Right lobe of liver (tissue), 6 donors: ENCODE measurements at places on chromosomes 3 and 15. TPM values are rescaled to one million over a fixed set of nuclear protein-coding genes. Genes with fewer than 3 reads are reported as not detected.
A peak's percentile ranks its signal among the peaks of the same experiment; 100 is the strongest.

DNA sequence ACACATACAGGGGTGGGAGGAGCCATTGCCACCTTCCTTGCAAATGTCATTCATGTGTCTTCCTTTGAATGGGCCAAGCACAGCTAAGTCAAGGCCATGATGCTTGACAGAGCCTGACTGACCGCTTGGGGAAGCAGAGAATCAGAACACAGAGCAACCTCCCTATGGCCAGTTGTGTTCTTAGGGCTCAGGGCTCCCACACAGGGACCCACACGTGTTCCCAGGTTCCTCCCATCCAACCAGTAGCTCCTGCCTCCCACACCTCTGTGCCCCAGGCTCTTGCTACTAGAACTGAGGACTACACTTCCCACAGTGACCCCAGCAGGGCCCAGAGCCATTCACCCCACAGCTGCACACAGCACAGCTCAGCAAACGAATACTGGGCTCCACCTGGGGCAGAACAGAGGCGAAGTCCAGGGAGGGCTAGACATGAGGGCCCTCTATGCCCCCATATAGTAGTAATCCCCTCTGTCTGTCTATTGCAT is 42.9 kb downstream of the KLF15 start:
- H3K27me3 ChIP-seq: no peaks in the 10 kb centered on the region
- H3K4me1 ChIP-seq: no peaks in the 10 kb centered on the region
- no peak for DNase-seq
- H3K4me3 ChIP-seq: no peak overlapping the region
- H3K27ac ChIP-seq: no peak overlapping the region
- H3K36me3 ChIP-seq: no peaks in the 10 kb centered on the region

DNA sequence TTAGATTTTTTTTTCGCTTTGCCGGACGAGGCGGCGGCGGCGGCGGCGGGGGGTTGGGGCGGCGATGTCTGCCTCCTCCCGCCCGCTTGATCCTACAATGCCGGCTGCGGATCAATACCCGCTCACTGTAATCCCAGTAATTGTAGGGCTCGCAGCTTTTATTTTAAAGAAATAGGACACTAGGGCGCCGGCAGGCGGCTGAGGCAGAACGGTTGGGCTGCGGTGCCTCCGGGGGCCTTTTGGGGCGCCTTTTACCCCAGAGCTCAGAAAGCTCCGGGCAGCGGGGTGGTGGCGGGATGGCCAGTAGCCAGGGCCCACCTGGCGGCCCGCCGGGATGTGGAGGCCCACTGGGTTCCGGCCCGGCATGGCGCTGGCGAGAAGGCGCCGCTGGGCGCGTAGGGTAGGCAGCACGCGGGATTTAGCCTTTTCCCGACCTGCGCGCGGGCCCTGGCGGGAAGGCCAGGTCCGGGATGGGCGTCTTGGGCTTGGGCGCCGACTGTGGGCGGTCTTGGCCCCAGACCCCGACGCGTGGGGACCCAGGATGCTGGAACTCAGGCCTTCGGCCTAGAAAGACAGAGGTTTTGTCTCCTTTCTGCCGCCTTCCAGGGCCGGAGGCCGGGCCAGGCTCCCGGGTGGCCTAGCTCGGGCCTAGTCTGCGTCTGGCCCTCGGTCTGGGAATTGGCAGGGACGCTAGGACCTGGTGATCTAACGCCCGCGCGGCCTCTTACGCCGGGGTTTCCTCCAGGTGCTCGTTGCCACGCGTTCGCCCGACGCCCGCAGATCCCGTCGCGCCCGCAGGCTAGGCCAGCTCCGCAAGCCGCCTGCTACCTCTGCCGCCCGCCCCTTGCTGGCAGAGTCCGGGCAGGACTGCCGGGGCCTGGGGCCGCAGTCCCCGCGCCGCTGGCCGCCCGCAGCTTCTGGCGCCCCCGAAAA is 15.5 kb upstream of the ONECUT1 start:
- no peaks in the 10 kb centered on the region for H3K27me3 ChIP-seq
- peak overlapping the region; percentile 63 for H3K4me3 ChIP-seq
- H3K36me3 ChIP-seq: no peaks in the 10 kb centered on the region
- peak; percentile 69 for DNase-seq
- H3K27ac ChIP-seq: peak overlapping the region; percentile 86
- H3K4me1 ChIP-seq: no peaks in the 10 kb centered on the region

DNA sequence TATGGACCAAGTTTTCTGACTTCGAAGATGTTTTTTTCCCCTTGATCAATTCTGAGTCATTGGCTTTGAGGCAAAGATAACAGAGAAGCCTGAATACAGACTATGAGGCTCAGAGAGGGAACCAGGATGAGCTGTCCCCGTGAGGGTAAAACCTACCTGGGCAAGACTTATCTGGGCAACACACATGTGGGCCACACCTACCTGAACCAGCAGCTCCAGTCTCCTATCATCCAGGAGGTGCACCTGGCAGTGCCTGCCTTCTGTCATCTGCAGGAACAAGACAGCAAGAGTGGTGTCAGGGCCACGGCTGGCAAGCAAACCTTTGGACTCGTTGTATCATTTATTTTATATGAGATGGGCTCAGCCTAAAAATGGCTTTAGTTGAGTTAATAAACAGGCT is 72.6 kb downstream of the FRMD4B start:
- no peaks in the 10 kb centered on the region for H3K36me3 ChIP-seq
- no peak for DNase-seq
- no peaks in the 10 kb centered on the region for H3K27me3 ChIP-seq
- H3K4me3 ChIP-seq: no peak overlapping the region

DNA sequence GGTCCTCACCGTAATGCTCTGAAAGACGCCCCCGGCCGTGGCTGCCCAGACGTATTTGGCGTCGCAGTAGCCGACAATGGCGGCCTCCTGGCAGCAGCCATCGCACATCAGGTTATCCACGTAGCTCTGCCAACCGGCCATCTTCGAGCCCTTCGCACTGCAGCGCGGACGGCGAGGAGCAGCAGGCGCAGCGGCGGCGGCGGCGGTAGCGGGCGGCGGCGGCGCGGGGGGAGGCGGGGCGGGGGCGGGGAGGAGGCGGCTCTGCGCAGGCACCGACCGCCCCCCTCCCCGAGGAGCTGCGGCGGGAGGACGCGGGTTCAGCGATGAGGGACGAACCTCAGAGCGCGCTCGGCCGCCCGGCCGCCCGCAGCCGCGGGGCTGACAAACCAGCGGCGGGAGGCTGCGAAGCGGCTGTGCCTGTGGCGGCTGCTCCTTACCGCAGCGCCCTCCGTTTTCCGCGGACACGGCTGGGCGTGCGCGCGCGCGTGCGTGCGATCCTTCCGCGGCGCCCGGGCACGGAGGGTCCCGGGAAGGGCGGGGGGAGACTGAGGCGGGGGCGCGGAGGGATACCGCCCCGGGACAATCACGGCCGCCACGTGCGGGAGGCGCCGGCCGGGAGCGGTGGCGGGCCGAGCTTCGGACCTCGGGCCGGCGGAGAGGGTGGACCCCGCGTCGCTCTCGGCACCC is at the start of gene PFN2:
PFN2 (minus strand) TSS at position 180 of the 687 bp plus-strand sequence; CDS start at position 141, 39 bp downstream.
- no peaks in the 10 kb centered on the region for H3K36me3 ChIP-seq
- peak within 1 kb of the TSS; percentile 57 for H3K27ac ChIP-seq
- no peaks in the 10 kb centered on the region for H3K27me3 ChIP-seq
- DNase-seq: peak; percentile 74
- H3K4me1 ChIP-seq: peaks cover 17% of the 10 kb centered on the region
- peak within 1 kb of the TSS; percentile 68 for H3K4me3 ChIP-seq

- no peak for DNase-seq
- H3K36me3 ChIP-seq: no peaks in the 10 kb centered on the region
- no peak overlapping the region for H3K27ac ChIP-seq
Measured at GRCh38 chr3:70738291-70738681, 425.8 kb upstream of the MDFIC2 start.

GRCh38 chr3:147846854-147847478 is 437.8 kb downstream of the ZIC1 start:
- no peaks in the 10 kb centered on the region for H3K36me3 ChIP-seq
- H3K27me3 ChIP-seq: no peaks in the 10 kb centered on the region
- no peak for DNase-seq
- no peak overlapping the region for H3K27ac ChIP-seq
- no peaks in the 10 kb centered on the region for H3K4me1 ChIP-seq

DNA sequence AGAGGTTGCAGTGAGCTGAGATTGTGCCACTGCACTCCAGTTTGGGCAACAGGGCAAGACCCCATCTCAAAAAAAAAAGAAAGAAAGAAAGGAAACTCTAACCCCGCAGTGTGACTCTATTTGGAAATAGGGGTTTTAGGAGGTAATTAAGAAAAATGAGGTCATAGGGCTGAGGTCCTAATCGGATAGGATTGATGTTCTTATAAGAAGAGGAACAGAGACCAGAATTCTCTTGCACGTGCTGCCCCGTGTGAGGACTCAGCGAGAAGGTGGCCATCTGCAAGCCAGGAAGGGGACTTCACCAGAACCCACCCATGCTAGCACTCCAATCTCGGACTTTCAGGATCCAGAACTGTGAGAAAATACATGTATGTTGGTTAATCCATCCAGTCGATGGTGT is 25.8 kb downstream of the KLHL6 start:
- H3K4me3 ChIP-seq: no peak overlapping the region
- no peak for DNase-seq
- no peaks in the 10 kb centered on the region for H3K4me1 ChIP-seq
- H3K27me3 ChIP-seq: no peaks in the 10 kb centered on the region
- H3K27ac ChIP-seq: no peak overlapping the region

GRCh38 chr3:86708893-86709292 is 282.1 kb downstream of the VGLL3 start:
- no peaks in the 10 kb centered on the region for H3K36me3 ChIP-seq
- no peak overlapping the region for H3K27ac ChIP-seq
- no peaks in the 10 kb centered on the region for H3K27me3 ChIP-seq

GRCh38 chr3:130316169-130316568 is 29.3 kb upstream of the COL6A5 start:
- H3K4me1 ChIP-seq: no peaks in the 10 kb centered on the region
- no peak overlapping the region for H3K4me3 ChIP-seq
- DNase-seq: no peak
- no peak overlapping the region for H3K27ac ChIP-seq
- no peaks in the 10 kb centered on the region for H3K36me3 ChIP-seq
- no peaks in the 10 kb centered on the region for H3K27me3 ChIP-seq

GRCh38 chr3:57805674-57806073 is 49.6 kb downstream of the SLMAP start:
- peaks cover 33% of the 10 kb centered on the region for H3K4me1 ChIP-seq
- no peaks in the 10 kb centered on the region for H3K36me3 ChIP-seq
- no peak for DNase-seq
- no peak overlapping the region for H3K4me3 ChIP-seq
- no peak overlapping the region for H3K27ac ChIP-seq

- peaks cover 20% of the 10 kb centered on the region for H3K4me1 ChIP-seq
- H3K4me3 ChIP-seq: no peak overlapping the region
- no peaks in the 10 kb centered on the region for H3K27me3 ChIP-seq
Measured at GRCh38 chr3:100105501-100105900, 8.8 kb downstream of the FILIP1L start.

GRCh38 chr15:85440451-85440850 is 60.0 kb downstream of the AKAP13 start:
- no peak overlapping the region for H3K4me3 ChIP-seq
- no peak for DNase-seq
- H3K27ac ChIP-seq: no peak overlapping the region
- peaks cover 3% of the 10 kb centered on the region for H3K4me1 ChIP-seq
- no peaks in the 10 kb centered on the region for H3K27me3 ChIP-seq
- no peaks in the 10 kb centered on the region for H3K36me3 ChIP-seq

DNA sequence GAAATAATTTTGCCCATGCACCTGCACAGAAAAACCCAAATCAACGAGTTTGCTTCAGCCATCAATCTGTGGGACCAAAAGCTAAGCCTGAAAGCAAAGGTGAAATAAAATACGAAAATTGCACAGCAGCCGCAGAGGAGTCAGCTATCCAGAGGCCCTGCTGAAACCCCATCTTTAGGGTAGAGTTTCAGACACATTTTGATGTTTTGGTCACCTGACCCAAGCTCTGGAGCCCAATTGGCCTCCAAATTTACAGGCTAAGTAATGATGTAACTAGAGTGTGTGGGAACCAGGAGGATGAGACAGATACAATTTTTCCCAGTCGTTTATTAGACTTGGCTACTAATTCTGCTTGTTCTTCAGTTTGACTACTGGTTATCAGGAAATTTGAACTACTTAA is 308.6 kb upstream of the ATP11B start:
- no peaks in the 10 kb centered on the region for H3K4me1 ChIP-seq
- no peaks in the 10 kb centered on the region for H3K27me3 ChIP-seq
- DNase-seq: no peak
- no peak overlapping the region for H3K4me3 ChIP-seq
- H3K36me3 ChIP-seq: no peaks in the 10 kb centered on the region
- no peak overlapping the region for H3K27ac ChIP-seq

The SGO1 gene
- total RNA-seq: 0.60 TPM

The SHC4 gene
- 0.87 TPM for total RNA-seq
